ENCODE measurements at places on chromosomes 3 and 15.

DNA sequence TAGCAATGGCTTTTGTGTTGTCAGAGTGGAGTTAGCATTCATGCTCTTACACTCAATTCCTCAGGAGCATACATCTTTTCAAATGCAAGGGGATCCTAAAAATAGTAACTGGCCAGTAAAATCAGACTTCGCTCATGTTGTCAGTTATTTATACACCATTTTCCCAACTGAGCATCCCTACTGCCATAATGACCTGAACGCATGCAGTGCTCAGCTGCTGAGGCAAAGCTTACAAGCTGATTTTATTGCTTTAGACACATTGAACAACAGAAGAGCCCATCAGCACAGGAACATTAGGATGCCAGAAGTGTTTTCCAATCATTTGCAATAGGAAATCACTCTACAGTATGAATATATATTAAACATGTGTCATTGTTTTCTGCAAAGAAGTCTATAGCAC, 689.7 kb upstream of the BCHE start:
- DNase-seq, result no peak

GRCh38 chr3:147945968-147946519, 536.9 kb downstream of the ZIC1 start:
- peak; percentile 20 for DNase-seq

GRCh38 chr3:12954891-12955650, 113.7 kb upstream of the RPL32 start:
- DNase-seq, result peak; percentile 94

- no peak for DNase-seq
Observed at GRCh38 chr15:66742286-66742685, 40.2 kb downstream of the SMAD6 start.

GRCh38 chr15:25487226-25487884, 48.5 kb upstream of the UBE3A start:
- no peak for DNase-seq

- DNase-seq, result no peak
Observed at GRCh38 chr15:57184502-57184901, 191.8 kb upstream of the CGNL1 start.

All from hematopoietic multipotent progenitor cell treated with erythropoietin and hydrocortisone succinate and interleukin-3 and kit ligand, for 4 days (in vitro differentiated cells).